Left hindlimb (tissue), 1 donor: ENCODE measurements at places on chromosomes 12 and 14.

GRCh38 chr12:6953442-6954315, 2.5 kb downstream of the PTPN6 start:
- DNase-seq: peak; percentile 90

DNA sequence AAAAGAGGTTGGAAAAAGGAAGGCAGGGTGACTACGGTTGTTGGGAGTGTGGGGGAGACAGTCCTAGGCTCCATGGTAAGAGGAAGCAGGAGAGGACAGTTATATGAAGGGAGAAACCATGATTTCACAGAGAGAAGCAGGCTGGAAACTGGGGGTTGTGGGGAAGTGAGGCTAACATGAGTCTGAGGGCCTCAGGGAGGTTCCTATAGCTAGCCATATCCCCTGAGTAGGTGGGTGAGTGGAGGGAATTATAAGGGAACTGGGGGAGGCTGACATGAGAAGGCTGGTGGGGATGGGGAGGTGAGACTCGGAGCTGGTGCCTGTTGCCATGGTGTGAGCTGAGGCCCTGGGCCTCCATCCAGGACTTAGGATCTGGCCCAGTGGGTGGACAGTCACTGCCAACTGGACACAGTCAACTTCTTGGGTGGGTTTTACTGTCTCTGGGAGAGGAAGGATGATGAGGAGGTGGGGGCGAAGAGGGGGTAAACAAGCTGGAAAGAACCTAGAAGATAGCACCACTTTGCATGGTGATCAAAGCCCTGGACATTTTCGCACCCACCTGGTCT, 1.4 kb downstream of the RNASE13 start:
- no peak for DNase-seq

GRCh38 chr14:67653651-67654280, 20.7 kb downstream of the VTI1B start:
- no peak for DNase-seq

- DNase-seq: peak; percentile 46
Measured at GRCh38 chr14:56087671-56088471, 30.3 kb upstream of the PELI2 start.

- DNase-seq: no peak
Measured at GRCh38 chr12:98945864-98946263, 300.8 kb downstream of the APAF1 start.

DNA sequence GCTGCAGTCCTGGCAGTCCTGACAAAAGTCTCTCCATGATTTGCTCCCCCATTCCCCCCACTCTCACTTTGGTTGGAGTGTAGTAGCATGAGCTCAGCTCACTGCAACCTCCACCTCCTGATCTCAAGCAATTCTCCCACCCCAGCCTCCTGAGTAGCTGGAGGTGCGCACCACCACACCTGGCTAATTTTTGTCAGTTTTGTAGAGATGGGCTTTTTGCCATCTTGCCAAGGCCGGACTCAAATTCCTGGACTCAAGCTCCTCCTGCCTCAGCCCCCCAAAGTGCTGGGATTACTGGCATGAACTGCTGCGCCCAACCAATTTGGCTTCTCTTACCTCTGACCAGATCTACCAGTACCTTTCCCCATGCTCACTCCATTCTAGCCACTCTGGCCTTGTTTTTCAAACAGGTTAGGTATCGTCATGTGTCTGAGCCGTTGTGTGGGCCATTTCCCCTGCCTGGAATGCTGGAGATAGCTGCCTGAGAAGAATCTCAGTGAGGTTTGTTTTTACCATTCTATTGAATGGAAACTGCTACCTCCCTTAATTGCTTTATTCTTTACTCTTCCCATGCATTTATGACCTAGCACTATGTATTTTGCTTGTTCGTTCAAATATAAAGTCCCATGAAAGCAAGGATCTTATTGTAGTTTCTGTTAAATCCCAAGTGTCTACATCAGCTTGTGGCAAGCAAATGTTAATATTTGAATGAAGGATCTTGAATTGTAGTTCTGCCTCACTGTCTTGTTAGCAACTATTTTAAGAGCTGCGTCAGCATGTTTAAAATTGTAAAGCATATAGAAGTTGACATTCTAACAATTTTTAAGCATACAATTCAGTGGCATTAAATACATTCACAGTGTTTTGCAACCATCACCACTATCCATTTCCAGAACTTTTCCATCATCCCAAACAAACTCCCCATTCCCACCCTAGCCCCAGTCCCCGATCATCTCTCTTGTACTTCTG, 39.7 kb downstream of the CPSF6 start:
- DNase-seq: no peak

GRCh38 chr14:104732355-104732804, 8.4 kb downstream of the ADSS1 start:
- no peak for DNase-seq

DNA sequence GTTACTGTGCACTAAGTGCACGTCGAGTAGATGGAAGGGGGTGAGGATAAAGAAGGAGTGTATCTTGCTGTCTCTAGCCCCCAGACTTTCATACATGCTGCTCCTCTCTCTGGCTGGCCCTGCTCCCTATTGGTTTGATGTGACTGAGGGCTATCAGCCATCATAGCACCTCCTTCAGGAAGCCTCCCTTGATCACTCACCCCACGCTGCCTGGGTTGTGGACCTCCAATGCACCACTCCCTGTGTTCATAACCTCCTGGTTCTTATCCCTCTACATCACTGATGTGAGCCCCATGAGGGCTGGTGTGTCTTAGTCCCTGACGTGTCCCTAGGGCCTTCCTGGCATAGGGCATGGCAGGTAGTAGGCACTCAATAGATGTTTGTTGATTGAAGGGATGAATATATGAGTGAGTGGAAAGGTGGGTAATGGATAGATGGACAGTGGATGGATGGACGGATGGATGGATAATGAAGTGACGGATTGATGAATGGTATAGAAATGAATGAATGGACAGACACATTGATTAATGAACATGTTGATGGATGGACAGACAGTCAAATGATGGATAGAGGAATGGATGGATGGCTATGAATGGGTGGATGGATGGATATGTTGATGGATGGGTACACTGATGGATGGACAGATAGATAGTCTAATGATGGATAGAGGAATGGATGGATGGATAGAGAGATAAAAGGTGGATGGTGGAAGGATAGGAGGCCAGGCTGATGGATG, 15.0 kb downstream of the SDSL start:
- DNase-seq: no peak

DNA sequence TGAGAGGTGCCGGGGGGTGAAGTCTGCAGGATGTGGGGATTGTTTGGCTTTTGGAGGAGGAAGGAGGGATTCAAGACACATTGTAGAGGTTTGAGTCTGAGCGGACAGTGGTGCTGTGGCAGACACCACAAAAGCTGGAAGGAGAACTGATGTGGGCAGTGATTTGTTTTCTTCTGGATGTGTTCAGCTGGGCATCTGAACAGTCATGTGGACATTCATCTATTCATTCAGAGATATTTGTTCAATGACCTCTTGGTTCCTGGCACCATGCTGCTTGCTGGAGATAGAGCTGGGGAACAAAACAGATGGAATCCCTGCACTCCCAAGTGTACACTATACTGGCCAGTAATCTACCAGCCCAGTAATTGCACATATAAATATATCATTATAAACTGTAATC, 64.0 kb downstream of the PTPN11 start:
- DNase-seq: no peak

DNA sequence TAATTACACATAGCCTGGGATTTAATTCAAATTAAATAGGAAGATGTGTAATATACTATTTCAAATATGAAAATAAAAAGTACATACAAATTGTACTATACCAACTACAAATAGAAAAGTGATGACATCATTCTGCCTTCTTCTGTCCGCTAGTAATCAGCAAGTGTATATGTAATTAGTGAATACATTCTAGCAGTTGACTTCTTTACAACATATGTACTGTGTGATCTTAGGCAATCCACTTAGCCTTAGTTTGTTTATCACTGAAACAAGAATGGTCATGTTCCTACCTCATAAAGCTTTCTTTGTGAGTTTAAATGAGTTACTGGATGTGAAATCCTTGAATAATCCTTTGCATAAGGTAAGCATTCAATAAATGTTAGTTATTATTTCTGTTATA, 7.8 kb upstream of the LUM start:
- no peak for DNase-seq

DNA sequence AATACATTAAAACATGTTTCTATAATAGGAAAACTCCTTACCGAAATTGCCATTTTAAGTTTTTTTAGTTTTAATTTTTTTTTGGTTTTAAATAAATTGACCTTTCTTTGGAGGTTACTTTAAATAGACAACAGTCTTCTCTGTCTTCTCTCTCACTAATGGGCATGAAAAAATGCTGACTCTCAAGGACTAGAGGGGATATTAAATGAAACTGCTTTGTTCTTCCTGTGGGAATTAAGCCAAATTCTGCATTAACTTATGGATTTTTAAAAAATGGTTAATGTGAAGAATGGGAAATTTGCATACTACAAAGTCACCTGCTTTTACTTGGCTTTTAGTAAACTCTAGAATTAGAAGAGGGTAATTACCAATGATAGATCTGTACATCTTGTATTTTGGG, 378.9 kb downstream of the TMTC2 start:
- no peak for DNase-seq

GRCh38 chr12:106248846-106249371, 1.1 kb upstream of the CKAP4 start:
- DNase-seq: no peak

DNA sequence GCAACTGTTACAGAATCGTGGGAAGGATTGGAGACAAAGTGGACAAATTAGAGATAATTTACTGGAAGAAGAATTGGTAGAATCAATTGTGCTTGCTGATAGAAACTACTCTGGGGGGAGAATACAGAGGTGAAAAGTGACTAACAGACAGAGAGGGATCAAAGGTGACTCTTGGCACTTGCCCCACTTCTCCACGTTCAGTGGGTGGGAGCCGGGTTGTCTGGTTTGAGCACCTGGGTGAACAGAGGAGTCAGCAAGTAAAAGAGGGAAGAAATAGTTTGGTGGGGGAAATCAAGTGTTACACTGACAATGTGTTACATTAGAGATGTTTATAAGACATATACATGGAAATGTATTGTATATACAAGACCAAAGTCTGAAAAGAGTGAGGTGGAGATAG, 69.1 kb downstream of the PPP2R5E start:
- no peak for DNase-seq

DNA sequence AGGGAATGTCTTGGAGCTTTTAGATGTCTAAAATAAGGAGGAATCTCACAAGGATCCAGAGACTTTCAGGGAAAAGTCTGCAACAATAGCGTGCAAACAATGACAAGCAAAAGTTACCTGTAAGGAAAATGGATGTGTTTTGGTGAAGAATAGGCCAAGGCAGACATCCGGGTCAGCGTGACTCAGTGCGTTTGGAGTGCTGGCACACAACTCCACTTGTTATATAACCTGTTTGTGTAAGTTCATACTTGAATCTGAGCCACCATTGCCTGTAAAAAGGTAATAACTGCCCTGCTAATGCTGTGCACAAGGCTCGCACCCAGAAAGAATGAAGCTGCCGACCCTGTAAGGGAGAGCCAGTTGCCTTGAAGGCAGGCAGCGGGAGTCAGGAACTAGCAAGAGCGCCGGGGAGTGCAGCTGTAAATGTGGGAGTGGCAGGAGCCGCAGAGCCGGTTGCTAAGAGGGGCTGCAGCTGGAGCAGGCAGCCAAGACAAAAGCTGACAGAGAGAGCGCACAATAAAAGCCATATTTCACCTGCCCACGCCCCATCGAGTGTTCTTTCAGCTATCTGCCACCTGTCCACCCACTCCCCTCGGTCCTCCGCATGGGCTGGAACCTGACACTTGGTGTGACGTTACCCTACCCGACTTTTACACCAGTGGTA, 638.5 kb upstream of the MIS18BP1 start:
- no peak for DNase-seq

DNA sequence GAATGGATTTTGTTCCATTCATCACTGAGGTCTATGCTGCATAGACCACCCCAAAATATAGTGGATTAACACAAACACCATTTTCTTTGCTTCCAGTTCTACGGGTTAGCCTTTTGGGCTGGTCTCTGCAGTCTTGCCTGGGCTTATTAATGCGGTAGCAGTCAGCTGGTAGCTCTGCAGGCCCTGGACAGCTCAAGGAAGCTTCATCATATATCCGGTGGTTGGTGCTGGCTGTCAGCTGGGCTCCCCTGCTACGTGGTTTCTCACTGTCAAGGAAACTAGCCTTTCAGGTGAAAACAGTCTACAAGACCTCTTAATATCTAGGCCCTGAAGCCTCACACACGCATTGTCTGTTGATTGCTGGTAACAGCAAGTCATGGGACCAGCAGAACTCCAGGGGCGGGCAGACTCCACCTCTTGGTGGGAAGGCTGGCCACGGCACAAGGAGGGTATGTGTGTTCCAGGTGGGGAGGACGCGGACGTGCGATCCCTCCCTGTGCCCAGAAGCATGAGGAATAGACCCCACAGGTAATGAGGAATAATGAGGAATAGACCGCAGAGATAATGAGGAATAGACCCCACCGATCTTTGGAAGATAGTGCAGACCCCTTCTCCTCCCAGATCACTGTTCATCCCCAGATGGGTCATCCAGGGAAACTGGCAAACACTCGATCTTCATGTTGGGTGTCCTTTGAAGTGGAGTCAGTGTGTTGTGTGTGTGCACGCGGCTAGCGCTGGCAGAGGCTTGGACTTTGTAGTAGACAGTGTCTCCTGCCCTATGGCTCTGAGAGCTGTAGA, 13.3 kb downstream of the TSPAN9 start:
- DNase-seq: peak; percentile 26

- DNase-seq: no peak
Measured at GRCh38 chr12:57739387-57739786, 845 bp upstream of the AGAP2 start.

DNA sequence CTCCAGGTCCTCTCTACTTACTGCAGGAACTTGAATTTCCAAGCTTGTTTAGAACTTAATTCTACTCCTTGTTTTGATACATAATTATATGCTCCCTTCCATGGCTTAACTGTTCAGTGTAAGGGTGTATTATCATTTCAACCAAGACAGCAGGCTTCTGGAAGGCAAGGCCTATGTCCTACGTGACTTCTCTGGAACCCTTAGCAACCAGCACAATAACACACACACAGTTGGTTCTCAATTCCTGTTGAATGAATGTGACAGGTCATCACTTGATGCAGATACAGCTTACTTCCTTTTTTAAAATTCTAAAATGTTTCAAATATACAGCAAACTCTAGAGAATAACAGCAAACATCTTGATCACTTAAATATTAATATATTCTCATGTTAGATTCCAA, 77.7 kb upstream of the COCH start:
- no peak for DNase-seq

- peak; percentile 26 for DNase-seq
Measured at GRCh38 chr14:53807542-53807941, 149.1 kb downstream of the BMP4 start.

GRCh38 chr12:6274231-6275221, 36.0 kb upstream of the PLEKHG6 start:
- peak; percentile 60 for DNase-seq
